ENCODE measurements at places on chromosomes 5 and 9.
A peak's percentile ranks its signal among the peaks of the same experiment; 100 is the strongest.

GRCh38 chr5:16690243-16690852 is 73.6 kb upstream of the RETREG1 start:
- DNase-seq = peak; percentile 51

DNA sequence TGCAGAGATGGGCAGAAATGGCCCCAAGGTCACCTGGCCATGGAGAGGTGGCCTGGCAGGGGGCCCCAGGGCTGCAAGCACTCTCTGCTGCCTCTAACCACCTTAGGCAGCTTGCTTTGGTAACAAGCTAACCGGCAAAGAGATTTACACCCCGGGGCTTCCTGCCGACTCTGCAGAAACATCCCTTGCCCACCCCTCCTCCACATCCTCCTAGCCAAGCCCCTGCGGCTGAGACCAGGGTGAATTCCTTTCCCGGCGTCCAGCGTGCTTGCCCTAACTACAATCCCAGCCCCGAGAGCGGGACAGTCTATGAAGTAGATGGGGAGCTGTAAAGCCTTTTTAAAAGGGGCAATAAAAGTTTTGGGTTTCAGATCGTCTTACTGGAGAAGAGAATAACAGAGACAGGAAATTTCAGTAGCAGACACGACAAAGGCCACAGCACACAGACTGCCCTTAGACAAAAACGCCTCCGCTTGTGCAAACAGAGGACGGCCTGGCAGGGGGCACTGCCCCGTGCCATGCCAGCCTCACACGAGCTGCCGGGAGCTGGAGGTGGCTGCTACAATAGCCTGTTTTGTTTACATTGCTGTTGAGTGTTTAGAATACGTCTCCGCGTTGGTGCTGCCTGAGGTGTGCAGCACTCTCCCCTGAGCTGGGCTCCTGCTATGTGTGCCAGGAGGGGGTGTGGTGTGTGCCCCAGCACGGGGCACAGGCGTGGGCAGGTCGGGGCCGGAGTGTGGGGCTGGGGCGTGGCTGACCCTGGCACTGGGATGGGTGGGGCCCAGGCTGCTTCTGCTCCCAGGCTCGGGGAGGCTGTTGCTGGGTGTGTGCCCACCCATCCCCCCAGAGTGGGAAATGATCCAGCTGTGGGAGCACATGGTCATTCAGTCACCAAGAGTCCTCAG is 15.3 kb downstream of the MYMK start:
- no peak for DNase-seq

GRCh38 chr9:69593301-69593700 is 78.9 kb downstream of the APBA1 start:
- no peak for DNase-seq

DNA sequence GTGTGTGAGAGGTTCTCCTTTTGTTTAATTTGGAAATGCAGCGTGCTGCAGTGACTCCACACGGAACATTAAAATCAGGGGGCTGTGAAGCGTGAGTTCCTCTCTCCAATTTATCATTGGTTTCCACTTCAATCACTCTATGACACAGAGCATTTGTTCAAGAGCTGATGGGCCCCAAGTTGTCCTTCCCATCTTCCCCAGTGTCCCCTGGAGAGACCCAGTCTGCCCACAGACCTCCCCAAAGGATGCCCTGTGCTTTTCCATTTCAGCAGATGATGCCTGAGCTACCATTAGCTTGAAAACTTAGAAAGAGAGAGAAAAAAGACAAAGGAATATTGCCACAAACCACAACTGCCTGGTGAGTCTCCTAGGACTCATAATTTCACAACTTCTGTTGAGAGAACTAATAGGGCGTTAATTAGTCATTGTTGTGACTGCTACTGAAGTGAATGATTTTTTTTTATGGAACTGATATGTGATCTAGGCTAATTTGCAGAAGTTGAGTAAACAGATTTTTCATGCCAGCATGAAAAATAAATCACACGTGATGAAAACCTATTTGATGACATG is 772.7 kb downstream of the SEMA5A start:
- DNase-seq = no peak

GRCh38 chr9:133202145-133202513 is 6.9 kb downstream of the OBP2B start:
- no peak for DNase-seq

GRCh38 chr5:32155211-32155610 is 18.9 kb downstream of the GOLPH3 start:
- DNase-seq = no peak

DNA sequence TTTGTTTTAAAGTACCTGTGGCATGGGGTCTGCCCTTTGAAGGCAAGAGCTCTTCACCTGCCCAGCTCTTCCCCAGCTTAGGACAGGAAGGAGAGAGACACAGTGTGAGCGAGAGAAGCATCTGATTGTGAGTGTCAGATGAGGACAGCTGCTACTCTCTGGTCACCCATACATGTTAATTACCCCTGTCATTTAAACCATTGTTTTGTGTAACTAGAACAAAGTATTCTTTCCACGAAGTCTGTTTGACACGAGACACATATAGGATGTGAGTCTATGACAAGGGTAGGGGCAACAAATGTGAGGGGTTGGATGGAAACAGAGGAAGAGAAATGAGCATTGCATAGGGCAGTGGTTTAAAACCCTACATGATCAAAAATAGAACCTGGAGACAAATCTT is 3.0 kb upstream of the CD274 start:
- DNase-seq = no peak

DNA sequence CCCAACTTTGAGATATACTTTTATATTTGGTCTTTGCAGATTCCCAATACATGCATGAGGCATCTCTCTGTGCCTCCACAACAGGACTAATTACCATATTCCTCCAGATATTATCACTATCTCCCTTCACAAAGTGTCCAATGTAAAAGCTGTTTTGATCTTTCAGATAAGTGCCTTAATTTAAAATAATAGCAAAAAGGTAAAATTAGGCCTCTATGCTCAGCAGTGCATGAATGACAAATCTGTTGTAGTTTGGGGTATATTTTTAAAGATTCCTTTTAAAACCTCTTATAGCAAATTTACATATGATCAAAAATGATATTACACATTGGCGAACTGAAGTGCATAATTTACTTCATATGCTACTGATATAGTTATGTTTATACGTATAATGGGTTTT is 369.2 kb upstream of the CCNH start:
- no peak for DNase-seq

- DNase-seq = no peak
These were observed 11.5 kb downstream of the IGFBPL1 start for GRCh38 chr9:38412751-38413150.

DNA sequence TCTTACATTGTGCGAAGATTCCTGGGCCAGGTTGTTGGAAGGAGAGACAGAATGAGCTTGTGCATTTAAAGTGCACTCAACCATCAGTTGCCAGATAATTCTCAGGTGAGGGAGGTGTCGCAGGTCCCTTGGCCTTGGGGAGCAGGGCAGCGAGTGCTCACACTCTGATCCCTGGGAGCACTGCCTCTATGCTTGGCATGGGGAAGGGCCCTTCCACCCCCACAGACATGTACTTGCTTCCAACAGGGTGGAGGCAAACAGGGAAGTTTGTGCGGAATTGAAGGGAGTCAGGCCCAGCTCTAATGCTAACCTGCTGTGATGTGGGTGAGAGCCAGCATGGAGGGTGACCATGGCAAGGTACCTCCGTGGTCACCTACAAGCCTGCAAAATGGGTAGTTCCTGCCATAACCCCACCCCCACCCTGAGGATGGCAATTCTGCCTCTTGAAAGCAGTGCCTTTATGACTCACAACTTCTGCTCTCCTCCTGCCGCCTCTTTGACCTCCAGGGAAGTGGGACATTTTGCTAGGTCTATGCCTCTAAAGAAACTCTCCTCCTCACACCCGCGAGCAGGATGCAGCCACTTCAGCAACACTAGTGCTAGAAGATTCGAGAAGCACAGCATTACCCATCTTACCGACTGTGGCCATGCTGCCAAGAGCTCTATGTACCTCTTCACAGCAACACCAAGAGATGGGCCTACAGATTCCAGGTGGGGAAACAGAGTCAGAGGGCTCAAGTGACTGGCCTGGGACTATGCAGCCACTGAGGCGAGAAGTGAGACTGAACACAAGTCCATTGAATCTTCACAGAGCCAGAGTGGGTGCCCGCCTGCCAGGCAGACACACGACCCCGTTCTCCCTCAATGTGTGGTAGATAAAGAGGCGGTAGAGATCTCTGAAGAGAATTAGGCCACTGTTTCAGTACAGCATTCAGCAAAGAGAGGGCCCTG is 22.1 kb upstream of the SLC25A51 start:
- DNase-seq = peak; percentile 75

- no peak for DNase-seq
These were observed 7.4 kb downstream of the C5orf46 start for GRCh38 chr5:147898875-147899401.

- DNase-seq = no peak
These were observed 204.7 kb downstream of the PTTG1 start for GRCh38 chr5:160626322-160626721.

- DNase-seq = peak; percentile 45
These were observed 67.2 kb upstream of the IER5L start for GRCh38 chr9:129245276-129245675.

GRCh38 chr9:17330097-17330496 is 195.3 kb downstream of the CNTLN start:
- DNase-seq = no peak

GRCh38 chr5:74953937-74954720 is 87.9 kb upstream of the FAM169A start:
- DNase-seq = no peak

DNA sequence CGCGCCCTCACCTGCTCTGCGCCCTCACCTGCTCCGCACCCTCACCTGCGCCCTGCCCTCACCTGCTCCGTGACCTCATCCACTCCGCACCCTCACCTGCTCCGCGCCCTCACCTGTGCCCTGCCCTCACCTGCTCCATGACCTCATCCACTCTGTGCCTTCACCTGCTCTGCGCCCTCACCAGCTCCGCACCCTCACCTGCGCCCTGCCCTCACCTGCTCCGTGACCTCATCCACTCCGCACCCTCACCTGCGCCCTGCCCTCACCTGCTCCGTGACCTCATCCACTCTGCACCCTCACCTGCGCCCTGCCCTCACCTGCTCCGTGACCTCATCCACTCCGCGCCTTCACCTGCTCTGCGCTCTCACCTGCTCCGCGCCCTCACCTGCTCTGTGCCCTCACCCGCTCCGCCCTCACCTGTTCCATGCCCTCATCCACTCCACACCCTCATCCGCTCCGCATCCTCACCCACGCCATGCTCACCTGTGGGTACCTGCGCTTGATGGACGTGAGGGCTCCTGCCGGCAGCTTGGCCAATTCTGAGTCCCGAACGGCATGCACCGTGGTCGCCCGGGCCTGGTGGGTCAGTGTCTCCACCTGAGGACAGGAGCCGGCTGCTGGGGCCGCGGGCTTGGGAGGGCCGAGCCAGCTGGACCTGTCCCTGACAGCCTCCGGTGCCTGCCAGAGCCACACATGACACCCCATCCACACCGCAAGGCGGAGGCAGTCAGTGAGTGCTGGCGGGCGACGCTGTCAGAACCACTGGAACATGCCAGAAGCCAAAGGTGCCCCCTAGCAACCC is 35.6 kb upstream of the NSMF start:
- DNase-seq = no peak

- DNase-seq = peak; percentile 83
These were observed 34.8 kb upstream of the TRIO start for GRCh38 chr5:14108170-14108996.

DNA sequence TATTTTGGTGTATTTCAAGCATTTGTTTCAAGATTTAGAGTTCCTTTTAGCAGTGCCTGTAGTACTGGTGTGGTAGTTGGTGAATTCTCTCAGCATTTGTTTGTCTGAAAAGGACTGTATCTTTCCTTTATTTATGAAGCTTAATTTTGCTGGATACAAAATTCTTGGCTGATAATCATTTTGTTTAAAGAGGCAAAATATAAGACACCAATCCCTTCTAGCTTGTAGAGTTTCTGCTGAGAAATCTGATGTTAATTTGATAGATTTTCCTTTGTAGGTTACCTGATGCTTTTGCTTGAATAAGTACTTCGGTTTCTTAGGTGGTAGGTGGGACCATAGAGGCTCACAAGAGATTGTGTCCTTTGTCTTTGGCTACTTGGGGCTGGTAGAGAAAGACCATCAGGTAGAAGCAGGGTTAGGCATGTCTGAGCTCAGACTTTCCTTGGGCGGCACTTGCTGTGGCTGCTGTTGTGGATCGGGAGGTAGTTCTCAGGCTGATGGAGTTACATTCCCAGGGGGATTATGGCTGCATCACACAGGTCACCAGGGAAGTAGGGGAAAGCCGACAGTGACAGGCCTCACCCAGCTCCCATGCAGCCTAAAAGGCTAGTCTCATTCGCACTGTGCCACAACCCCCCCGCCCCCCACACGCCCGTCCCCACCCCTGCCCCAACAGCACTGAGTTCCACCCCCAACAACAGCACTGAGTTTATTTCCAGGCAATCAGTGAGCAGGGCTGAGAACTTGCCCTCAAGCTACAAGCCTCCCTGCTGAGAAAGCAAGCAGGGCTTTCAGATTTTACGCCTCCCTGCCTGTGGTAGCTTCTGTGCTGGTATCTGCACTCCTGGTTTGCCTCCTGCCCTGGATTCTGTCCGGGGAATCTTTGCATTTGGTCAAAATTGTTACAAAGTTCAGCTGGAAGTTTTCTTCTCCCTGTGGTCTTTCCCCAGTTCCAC is 127.1 kb upstream of the GLRA1 start:
- DNase-seq = no peak

DNA sequence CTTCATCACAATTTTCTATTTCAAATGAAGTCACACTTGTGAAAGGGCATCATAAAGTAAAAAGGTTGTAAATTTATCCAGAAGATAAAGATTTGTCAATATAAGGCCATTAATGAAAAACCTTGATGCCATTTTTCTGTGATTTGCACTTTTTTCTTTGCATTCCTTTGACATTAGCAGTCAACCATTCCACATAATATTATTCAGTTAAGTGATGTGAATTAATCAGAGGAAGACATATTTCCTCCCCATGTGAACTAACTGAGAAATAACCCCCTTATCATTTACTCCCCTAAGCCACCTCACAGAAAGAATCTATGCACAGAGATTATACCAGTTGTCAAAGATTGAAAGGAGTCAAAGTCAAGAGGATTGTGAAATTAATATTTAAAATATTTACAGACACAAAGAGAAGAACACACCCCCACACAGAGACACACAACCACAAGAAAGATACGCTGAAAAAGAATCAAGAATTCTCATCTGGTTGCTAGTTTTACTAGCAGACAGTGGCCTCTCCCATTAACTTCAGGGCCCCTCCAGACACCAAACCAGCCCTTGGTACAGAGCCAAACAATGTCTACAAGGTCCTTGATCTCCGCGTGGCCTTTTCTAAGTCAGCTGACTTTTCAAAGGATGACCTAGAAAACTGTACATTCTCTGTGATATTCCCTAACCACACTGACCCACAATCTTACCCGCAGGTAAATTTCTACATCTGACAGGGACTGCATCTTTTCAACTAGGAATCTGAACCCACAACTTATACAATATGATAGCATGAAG is 29.5 kb downstream of the GNAQ start:
- no peak for DNase-seq

DNA sequence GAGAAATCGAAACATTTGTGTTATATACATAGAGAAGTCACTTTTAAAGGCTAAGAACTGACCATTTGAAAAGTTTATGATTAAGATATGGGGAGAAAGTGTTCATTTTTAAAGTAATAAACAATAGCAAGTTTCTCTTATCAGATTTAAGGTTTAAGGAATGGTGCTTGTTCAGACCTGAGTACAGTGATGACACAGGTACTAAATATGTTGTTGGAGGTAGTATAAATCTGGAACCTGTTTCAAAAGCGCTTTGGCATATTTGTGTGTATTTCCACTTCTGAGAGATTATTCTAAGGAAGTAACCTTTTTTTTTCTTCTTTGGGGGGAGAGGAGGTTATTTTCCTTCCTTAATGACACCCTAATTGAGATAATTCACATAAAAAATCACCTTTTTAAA is 18.4 kb downstream of the CDC42SE2 start:
- DNase-seq = no peak
